Activated T-helper 17 cell treated with anti-CD3 and anti-CD28 coated beads, Interleukin-2, amount 50 U/mL, for 72 hours (primary cell): ENCODE measurements at places on chromosomes 3 and 15. TPM values are rescaled to one million over a fixed set of nuclear protein-coding genes. Genes with fewer than 3 reads are reported as not detected.

Gene SH3GL3
- total RNA-seq = not detected

Gene DNAJB11
- 22.4 TPM for total RNA-seq

Gene MME
- not detected for total RNA-seq

Gene LRRIQ4
- 0.13 TPM for total RNA-seq

Gene P2RY13
- not detected for total RNA-seq

Gene UROC1
- not detected for total RNA-seq

Gene CCDC14
- total RNA-seq = 32.4 TPM

Gene OR5K2
- not detected for total RNA-seq

Gene LARP6
- total RNA-seq = 0.26 TPM

Gene KNG1
- total RNA-seq = not detected

Gene DUOX2
- 0.21 TPM for total RNA-seq

Gene SLC9C1
- total RNA-seq = not detected

Gene GOLGA8S
- total RNA-seq = 0.08 TPM

Gene HLTF
- total RNA-seq = 24.5 TPM

Gene BHLHE40
- 217 TPM for total RNA-seq

Gene RRP9
- total RNA-seq = 21.5 TPM

Gene TNFAIP8L3
- total RNA-seq = not detected

Gene PTPRG
- not detected for total RNA-seq

Gene ATP13A5
- total RNA-seq = not detected

Gene XCR1
- total RNA-seq = 0.05 TPM

Gene DNAH1
- total RNA-seq = 26.5 TPM

Gene ITGA11
- total RNA-seq = 13.1 TPM

Gene PAK2
- 94.8 TPM for total RNA-seq

Gene TUBGCP4
- 32.3 TPM for total RNA-seq

Gene C3orf52
- 14.5 TPM for total RNA-seq

Gene GPR160
- 11.3 TPM for total RNA-seq

Gene TASOR
- 62.5 TPM for total RNA-seq

Gene PIF1
- 53.1 TPM for total RNA-seq

Gene AADACL2
- not detected for total RNA-seq

Gene ZNF860
- 0.91 TPM for total RNA-seq

Gene TNK2
- total RNA-seq = 56.5 TPM

Gene HTR3E
- not detected for total RNA-seq

Gene EPHA3
- 0.11 TPM for total RNA-seq

Gene EXD1
- total RNA-seq = 0.16 TPM

Gene LRRC58
- total RNA-seq = 33.8 TPM

Gene FBN1
- total RNA-seq = 0.91 TPM

Gene ZNF385D
- total RNA-seq = not detected

Gene ADGRG7
- not detected for total RNA-seq

Gene PHLDB2
- 2.9 TPM for total RNA-seq

Gene NR1I2
- total RNA-seq = 0.43 TPM

Gene CHST13
- total RNA-seq = not detected

Gene PLA2G4D
- 0.09 TPM for total RNA-seq

Gene RAD51
- 61.4 TPM for total RNA-seq

Gene CADPS
- total RNA-seq = not detected

Gene DGKG
- total RNA-seq = 1.1 TPM

Gene DPPA4
- total RNA-seq = not detected

Gene ADAMTS9
- not detected for total RNA-seq

Gene GP9
- total RNA-seq = not detected

Gene CHRNA7
- total RNA-seq = not detected

Gene TAGLN3
- 7.1 TPM for total RNA-seq

Gene KIF23
- 54.5 TPM for total RNA-seq

Gene FOXB1
- total RNA-seq = 1.1 TPM

Gene HEMK1
- total RNA-seq = 99.2 TPM

Gene NGLY1
- total RNA-seq = 232 TPM
